Eye (tissue), 1 donor: ENCODE measurements at places on chromosomes 2 and 18.

- DNase-seq = no peak
Observed at GRCh38 chr2:46384457-46384815, 87.2 kb downstream of the EPAS1 start.

GRCh38 chr2:237431372-237431771 lies 17.4 kb upstream of the COL6A3 start:
- DNase-seq = no peak

DNA sequence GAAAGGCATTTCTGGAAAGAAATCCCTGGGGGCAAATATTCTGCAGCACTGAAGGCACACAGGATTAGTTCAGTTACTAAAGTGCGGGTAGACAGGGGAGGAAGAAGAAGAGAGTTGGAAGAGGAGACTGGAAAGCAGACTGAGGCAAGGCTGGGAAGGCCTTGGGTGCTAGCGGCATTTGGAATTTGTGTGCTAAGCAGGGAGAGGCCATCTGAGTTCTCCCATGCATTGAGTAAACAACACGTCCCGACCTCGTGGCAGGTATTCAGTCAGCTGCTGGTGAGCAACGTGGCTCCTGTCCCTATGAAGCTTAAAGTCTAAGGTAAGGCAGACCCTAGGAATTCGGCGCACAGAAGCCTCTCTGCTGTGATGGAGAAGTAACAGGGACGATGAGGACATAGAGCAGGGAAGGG lies 30.7 kb downstream of the ATP8B1 start:
- DNase-seq = no peak

GRCh38 chr2:5412001-5412400 lies 280.2 kb upstream of the SOX11 start:
- peak; percentile 76 for DNase-seq

- DNase-seq = peak; percentile 57
Observed at GRCh38 chr2:20448246-20448976, 1.5 kb downstream of the RHOB start.

GRCh38 chr2:37394796-37395555 lies 50.5 kb downstream of the QPCT start:
- no peak for DNase-seq

DNA sequence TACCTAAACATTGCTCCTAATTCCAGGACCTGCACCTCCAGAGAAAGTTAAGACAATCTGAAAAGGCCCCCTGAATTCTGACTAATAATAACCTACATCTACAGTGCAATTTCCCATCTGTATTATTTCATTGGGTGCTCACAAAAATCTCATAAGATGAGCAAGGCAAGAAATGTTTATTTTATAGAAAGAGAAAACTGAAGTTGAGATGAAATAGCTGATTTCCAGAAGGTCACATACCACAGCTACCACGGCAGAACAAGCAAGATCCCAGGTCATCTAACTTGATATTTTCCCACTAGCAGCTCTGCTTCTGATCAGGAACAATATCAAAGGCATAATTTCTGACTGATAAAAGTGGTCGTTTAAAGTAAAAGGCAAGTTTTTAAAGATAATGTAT lies 105.8 kb upstream of the COL5A2 start:
- DNase-seq = no peak

- no peak for DNase-seq
Observed at GRCh38 chr2:218927422-218927821, 32.0 kb upstream of the CDK5R2 start.

- no peak for DNase-seq
Observed at GRCh38 chr18:41058351-41059125, 896.5 kb upstream of the PIK3C3 start.

DNA sequence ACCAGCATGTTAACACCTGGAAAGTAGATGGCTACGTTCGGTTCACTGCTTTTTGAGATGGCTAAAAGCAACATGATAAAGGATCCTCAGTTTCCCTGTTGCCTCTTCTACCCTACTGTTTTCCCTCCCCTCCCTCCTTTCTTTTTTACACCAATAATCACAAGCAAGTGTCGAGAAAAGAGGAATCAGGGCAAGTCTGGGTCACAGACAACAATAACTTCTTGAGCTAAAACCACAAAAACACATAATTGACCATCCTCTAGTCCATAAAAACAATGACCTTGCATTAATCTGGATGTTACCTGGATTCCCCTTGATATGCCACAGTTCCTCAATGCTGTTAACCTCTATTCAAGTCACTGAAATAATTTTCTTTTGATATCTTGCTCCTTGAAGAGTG lies 736.6 kb upstream of the GCFC2 start:
- DNase-seq = no peak

DNA sequence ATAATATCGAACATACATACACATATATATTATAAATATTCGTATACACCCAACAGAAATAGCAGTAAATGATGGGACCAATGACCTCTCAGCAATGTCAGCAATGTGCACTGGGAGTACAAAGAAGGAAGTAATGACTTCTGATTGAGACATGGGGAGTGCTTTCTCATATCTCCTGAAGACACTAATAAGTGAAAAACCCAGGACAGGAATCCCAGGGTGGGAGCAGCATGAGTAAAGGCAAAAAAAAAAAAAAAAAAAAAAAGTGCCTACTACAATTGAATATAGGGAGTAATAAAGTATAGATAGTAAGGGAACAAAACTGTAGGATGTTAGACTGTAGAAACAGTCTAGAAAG lies 491.3 kb downstream of the IRS1 start:
- DNase-seq = no peak

DNA sequence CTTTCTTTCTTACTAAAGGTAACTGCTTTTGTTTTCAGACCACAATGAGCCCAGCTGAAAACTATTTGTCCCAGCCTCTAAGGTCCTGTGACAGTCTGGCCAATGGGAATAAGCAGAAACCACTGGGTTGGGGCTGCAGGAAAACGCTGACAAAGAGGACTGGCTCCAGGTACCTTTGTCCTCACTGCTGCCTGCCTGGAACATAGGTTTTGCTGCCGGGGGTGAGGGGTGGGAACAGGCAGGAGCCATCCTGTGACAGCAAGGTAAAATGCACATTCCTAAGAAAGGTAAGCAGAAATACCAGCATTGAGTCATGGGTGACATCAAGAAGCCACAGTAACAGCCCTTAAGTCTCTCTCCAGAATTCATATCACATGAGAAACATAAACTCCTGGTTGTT lies 21.6 kb downstream of the PTPN2 start:
- DNase-seq = no peak

DNA sequence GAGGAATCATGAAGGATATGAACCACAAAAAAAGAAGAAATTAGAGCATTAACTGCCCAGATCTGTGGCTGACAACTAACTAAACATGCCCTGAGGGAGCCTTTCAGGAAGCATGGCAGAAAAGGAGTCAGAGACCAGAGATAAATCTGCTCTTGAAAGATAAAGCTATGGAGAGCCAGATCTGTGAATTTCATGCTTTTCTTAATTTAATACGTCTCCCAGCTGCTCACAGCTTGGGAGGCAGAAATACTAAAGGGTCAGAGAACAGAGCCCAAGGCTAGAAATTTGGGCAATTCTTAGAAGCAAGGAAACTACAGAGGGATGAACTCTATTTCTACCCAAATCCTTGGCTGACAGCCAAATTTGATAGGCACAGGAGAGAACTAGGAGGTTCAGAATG lies 223.0 kb upstream of the DPP10 start:
- DNase-seq = peak; percentile 24

DNA sequence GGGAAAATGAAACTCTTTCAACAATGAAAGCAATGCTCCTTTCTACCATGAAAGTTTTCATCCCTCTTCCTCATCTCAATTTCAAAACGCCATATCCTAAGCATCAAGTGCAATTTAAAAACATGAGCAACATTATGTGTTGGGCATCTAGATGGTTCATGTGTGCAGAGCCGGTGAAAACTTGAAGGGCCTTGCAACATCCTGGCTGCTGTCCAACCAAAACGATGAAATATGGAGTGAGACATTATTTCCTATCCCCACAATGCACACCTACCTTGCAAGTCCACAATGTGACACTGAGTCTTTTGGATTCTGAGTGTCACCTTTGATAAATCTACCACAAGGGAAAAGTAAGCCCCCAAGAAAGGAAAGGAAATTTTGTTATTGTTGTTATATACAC lies 110.0 kb downstream of the NCKAP5 start:
- no peak for DNase-seq

- DNase-seq = no peak
Observed at GRCh38 chr2:127020536-127020935, 86.4 kb downstream of the BIN1 start.

GRCh38 chr2:40265602-40266001 lies 186.3 kb downstream of the SLC8A1 start:
- DNase-seq = no peak

- no peak for DNase-seq
Observed at GRCh38 chr2:106053116-106053515, 141.0 kb downstream of the UXS1 start.

DNA sequence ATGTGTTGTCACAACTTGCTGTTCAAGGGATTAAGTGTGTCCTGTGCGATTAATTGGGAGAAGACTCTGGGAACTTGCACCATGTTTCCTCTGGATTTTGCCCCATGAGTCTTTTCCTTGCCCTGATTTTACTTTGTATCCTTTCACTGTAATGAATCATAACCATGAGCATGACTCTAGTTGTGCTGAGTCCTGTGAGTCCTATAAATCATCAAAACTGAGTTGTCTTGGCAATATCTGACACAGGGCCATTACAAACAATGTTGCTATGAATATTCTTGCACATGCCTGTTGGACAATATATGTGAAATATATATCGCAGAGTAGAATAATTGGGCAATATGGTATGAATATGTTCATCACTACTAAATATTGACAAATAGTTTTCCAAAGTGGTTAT lies 56.5 kb upstream of the COL5A2 start:
- DNase-seq = no peak
